LNCaP clone FGC (cell line): ENCODE measurements at places on chromosomes 2 and 18.

DNA sequence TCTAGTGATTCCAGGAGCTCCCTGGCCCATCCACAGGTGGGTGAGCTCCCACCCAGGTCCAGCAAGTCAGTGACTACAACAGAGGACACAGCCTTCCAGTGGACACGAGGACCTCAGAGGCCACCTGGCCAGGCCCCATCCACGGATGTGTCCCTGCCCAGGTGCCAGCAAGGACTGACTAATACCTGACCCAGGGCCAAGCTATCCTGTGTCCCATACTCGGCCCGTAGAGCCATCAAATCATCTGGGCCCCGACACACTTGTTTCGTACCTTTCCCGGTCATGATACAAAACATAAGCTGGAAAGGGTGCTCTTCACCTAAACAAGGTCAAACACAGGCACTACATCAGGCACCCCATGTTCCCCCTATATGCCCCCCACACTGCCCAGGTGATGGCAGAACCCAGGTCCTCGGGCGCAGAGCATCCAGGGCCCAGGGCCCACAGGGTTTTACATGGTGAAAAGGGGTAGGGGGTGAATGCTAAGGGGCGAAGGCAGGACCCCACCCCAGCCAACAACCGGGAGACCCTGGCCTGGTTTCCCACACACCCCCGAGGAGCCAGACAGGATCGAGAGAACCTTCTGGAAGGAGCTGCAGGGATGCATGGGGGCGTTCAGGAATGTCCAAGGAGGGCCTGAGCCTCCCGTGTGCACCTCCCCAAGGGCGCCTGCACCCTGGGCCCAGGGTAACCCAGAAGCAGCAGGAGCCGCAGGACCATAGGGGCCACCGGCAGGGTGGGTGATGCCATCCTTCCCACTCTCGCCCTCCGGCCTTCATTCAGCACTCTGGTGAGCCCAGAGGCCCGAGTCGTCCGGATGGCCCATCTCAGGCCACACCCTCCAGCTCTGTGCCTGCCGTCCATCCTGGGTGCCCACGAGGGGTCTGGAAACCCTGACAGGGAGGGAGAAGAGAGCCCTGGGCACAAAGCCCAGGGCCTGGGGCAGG, 94.3 kb downstream of the HDAC4 start:
- no peak for DNase-seq

DNA sequence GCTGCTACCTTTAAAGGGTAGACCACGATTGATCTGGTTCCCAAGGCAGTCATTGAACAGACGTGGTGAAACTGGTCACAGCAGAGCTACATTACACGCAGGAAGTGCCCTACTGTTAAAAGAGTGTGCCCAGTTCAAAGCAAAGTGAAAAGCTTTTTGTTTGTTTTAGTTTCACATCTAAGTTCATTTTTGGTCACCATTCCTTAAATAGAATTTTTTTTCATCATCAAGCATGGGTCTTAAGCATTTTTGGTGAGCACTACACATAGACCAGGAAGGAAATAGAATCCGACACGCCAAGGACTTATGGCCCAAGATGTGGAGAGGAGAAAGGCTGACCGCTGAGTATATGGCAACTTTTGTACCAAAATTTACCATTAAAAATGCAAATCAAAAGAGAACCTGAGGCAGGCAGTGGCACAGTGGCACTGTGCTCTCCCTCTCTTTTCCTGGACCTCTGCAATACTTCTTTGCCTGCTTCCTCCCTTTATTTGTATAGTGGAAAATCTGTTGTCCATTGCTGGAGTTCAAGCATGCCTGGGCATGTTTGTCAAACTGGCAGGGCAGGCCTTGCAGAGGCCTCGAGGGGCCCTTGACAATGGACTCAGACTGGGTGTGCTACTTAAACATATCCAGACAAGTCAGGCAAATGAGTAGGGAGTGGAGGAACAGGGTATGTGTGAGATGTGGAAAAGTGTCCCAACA, 42.6 kb upstream of the HNRNPA3 start:
- no peak for DNase-seq

DNA sequence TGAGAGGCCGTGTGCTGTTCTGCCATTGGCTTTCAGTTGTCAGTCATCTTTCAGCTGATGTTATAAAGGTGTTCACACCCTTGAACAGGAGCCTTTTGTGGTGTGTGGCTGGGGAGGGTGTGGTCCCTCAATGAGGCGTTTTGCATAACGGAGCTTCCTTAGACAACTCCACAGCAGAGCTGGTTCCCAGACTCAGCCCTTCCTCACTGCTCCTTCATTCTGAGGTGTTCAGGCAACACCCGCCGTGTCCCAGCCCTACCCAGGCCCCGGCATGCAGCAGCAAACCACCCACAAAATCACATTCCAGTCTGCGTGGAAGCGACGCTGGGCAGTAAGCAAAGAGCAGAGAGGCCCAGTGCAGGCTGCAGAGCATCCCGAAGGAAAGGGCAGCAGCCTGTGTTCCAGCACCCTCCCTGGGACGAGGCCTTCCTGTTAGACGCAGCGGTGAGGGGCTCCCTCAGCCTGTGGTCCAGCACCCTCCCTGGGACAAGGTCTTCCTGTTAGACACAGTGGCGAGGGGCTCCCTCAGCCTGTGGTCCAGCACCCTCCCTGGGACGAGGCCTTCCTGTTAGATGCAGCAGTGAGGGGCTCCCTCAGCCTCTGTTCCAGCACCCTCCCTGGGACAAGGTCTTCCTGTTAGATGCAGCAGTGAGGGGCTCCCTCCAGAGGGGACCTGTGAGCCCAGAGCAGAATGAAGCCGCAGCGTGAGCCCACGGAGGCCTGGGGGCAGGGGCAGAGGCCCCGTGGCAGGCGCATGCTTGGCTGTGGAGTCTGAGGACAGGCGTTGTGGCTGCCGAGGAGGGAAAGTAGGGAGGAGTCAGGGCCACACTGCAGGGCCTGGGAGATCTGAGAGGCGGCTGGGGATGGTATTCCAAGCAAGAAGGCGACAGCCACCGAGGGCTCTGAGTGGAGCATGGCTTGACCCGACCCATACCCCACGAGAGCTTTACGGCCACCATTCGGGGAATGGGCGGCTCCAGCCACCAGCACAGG, 201.8 kb upstream of the HDAC4 start:
- no peak for DNase-seq

DNA sequence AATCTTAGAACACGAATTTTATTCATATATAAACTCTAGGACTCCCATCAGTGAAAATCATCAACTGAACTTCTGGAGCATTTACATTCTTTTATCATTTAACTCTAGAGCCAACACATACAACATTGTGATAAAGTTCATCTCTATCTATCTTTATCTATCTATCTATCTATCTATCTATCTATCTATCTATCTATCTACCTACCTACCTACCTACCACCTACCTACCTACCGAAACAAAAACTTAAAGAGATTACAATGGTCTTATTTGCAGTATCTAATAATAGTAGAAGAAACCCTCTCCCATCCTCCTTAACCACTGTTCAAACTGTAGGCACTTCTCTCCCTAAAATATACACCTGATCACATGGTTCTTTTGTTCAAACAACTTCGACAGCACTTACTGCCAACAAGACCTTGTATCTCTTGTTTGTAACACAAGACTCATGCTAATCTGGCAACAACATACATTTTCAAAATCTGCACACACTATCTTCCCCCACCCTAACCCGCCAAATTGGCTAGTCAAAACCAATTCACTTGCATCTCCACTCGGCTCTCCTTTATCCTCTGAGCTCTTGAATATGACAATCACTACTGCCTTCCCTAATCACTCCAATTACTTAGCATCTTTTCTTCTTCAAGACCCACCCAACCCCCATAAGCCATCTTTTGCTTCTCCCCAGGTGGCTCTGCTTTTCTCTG, 69.0 kb downstream of the GORASP2 start:
- peak; percentile 82 for DNase-seq

DNA sequence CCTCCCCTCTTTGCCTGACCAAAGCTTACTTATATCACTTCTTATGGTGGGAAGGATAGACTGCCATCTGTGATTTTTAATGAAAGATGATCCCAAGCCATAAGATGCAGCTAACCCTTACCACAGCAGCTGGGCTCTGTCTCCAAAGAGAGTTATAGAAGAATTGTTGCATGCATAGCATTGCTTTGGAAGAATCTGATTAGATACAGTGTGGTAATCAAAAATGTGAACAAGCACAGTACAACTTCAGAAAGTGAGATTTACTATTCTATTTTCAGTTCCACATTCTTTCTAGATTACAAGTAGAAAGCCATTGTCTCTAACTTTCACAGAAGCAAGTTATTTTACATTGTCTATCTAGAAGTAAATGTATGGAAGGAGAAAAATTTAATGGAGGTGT, 129.0 kb upstream of the ACVR2A start:
- DNase-seq = no peak

GRCh38 chr2:36396878-36397539, 41.4 kb downstream of the CRIM1 start:
- no peak for DNase-seq

GRCh38 chr2:118417406-118418120, 329.3 kb downstream of the INSIG2 start:
- no peak for DNase-seq

GRCh38 chr18:22282311-22283115, 113.1 kb downstream of the GATA6 start:
- DNase-seq = no peak

- DNase-seq = no peak
Observed at GRCh38 chr18:48751727-48752468, 198.9 kb downstream of the SMAD7 start.

- no peak for DNase-seq
Observed at GRCh38 chr2:69798909-69799526, 30.4 kb upstream of the GMCL1 start.

DNA sequence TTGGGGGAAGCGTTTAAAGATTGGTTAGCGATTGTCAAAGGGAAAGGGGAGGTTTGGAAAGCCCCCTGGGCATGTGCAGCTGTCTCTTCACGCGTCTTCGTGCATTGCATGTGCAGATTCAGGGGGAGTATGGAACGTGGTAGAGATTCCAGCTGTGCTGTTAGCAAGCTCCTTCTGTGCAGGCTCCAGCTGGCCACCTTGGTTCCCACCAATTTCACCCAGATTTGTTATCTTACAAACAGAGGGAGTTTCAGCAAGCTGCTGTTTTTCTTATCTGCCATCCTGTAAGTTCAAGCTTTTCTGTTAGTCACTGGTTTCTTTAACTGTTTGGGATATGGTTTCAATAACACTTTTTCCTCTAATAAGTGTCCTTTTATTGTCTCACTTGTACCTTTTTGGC, 30.4 kb downstream of the FARP2 start:
- no peak for DNase-seq

GRCh38 chr2:235694721-235695601, 201.1 kb downstream of the AGAP1 start:
- DNase-seq = no peak

DNA sequence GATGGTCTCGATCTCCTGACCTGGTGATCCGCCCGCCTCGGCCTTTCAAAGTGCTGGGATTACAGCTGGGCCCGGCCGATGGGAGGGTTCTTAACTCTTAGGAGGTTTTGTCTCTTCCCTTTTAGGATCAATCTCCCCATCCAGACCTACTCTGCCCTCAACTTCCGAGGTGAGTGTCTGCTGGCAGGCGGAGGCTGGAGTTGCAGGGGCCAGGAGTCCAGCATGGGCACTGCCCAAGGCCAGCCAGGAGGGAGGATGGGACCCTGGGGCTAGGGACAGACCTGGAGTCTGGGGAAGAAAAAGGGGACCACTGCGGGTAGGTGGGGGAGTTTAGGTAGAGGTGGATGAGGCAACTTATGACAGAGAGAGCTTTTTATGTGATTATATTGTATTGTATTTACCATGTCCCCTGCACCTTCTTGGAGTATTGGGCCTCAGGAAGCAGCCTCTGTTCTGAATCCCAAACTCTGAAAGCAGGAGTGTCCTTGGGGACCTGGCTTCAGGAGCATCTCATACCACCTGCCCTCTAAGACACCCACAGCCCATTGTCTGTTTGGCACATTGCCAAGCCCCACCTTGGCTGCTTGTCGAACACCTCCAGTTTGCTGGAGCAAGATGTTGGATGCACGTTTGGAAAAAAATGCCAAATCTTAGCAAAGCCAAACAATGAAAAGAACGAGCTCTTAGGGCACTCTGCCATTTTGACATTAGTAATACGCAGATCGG, 5.6 kb downstream of the DES start:
- no peak for DNase-seq

GRCh38 chr2:53740170-53740569, 27.4 kb upstream of the CHAC2 start:
- DNase-seq = no peak

GRCh38 chr2:134927195-134927594, 8.6 kb downstream of the CCNT2 start:
- no peak for DNase-seq

GRCh38 chr18:63439334-63439733, 17.1 kb upstream of the VPS4B start:
- no peak for DNase-seq

DNA sequence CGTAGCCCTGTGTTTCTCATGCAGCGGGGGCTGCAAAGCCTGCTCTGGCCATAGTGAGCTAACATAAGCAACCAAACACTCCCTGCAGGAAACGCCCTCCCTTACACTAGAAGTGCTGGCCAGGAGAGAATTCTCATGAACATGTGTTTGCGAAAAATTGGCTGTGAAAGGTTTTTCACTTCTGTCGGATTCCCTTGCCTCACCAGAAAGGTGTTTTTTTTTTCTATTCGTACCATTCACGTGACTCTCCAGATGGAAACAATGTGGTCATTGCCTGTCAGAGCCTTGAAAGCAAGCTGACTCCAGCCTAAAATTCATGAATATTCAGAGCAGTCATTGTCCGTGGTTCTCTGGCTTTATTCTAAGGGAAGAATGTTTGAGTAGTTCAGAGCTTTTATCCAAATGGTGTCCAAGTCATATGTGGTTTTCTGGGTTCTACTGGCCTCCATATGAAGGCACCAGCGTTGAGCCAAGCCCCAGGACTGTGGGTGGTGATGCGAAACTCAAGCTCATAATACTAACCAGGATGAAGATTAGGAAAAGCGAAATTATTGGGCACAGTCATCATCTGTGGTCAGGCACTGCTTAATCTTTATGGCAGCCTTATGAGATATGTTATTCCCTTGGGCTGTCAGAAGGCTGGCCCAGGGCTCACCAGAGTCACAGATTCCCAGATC, 236.4 kb downstream of the ALPK2 start:
- DNase-seq = no peak

GRCh38 chr2:190138032-190138431, 75.5 kb upstream of the MSTN start:
- DNase-seq = no peak

- no peak for DNase-seq
Observed at GRCh38 chr2:123870881-123871276, 154.2 kb upstream of the CNTNAP5 start.

GRCh38 chr18:55485666-55486065, 102.3 kb downstream of the TCF4 start:
- no peak for DNase-seq

GRCh38 chr2:191180713-191181112, 29.9 kb upstream of the STAT4 start:
- DNase-seq = no peak

GRCh38 chr2:160324161-160324800, 124.2 kb upstream of the ITGB6 start:
- DNase-seq = peak; percentile 4

DNA sequence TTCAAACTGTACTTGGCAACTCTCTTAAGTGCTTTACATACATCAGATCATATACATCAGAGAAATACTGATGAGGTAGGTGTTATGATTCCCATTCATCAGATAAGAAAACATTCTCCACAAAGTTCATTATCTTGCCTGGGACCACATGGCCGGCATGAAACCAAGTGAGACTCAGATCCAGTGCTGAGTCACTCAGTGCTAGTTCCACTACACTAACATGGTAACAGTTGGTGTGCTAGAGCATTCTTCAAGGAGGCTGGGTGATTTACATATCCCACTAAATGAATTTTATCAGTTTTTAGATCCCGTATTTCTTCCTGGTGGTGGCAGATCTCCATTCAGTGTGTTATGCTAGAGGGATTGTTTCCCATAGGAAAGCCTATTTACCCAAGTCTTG, 772.0 kb downstream of the CNTNAP5 start:
- no peak for DNase-seq

- no peak for DNase-seq
Observed at GRCh38 chr18:62918361-62918760, 203.0 kb downstream of the PHLPP1 start.
